Stimulated activated CD4-positive, alpha-beta T cell treated with anti-CD3 and anti-CD28 coated beads, Interleukin-1b, Interleukin-23, amount 100 ng/mL, for 24 hours (primary cell): ENCODE measurements at places on chromosomes 3 and 15.

DNA sequence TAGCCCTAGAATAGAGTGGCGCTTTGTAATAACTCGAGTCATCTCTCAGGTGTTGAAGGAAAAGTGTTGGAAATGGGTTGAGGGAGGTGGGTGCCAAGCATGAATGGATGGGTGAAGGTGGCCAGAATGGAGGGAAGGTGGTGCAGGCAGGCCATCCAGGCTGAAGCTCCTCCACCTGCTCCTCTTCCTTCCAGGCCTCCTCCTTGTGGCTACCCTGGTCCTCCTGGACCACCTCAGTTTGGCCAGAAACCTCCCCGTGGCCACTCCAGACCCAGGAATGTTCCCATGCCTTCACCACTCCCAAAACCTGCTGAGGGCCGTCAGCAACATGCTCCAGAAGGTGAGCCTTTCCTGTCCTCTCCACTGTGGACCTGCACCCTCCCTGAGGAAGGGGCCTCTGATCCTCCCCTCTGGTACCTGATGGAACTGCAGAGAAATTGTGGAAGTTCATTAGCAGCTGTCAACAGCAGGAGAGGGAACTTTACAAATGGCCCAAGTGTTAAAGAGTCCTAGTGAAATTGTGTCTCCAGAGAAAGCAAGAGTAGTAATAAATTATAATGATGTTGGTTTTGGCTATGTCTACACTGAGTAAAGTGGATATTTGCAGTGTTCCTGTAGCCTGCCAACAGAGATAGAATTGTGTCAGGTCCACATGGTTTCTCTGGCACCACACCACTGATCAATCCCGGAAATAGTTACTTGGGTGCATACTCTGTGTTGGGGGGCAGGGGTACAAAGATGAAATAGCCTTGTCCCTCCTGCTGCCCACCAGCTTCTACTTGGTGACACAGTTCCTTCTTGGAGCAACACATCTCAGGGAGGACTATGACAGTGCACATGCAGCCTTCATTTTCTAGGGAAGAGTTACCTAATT lies 1.6 kb downstream of the IL12A start:
- no peak for DNase-seq

DNA sequence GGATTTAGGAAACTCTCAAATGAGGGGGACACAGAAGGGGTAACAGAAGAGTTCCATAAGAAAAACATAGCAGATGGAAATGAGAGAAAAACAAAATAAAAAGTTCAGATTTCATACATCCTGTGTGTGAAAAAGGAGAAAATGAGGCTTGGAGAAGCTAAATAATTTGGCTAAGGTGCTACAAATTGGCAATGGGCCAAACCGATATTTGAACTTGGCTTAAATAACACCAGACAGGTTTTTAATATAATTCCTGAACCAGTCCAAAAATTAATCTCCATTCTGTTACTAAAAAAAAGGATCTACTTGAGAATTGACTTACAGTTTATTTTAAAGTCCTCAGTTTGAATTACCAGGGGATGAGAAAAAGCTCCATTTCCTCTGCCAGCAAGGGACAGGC lies 342.9 kb upstream of the DPH6 start:
- no peak for DNase-seq

- no peak for DNase-seq
Measured at GRCh38 chr15:70271422-70272088, 173.8 kb upstream of the TLE3 start.

GRCh38 chr3:23166845-23167244 lies 36.3 kb upstream of the UBE2E2 start:
- no peak for DNase-seq

DNA sequence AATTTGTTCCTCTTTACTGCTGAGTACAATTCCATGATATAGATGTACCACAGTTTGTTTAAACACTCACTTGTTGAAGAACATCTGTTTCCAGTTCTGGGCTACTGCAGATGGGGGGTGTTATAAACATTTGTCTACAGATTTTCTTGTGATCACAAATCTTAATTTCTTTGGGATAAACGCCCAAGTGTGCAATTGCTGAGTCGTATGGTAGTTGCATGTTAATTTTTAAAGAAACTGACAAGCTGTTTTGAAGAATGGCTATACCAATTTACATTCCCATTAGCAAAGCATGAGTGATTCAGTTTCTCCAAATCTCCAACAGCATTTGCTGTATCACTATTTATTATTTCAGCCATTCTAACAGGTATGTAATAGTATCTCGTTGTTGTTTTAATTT lies 242.0 kb upstream of the MRPL3 start:
- no peak for DNase-seq

- no peak for DNase-seq
Measured at GRCh38 chr3:164375995-164376394, 702.3 kb downstream of the SI start.

DNA sequence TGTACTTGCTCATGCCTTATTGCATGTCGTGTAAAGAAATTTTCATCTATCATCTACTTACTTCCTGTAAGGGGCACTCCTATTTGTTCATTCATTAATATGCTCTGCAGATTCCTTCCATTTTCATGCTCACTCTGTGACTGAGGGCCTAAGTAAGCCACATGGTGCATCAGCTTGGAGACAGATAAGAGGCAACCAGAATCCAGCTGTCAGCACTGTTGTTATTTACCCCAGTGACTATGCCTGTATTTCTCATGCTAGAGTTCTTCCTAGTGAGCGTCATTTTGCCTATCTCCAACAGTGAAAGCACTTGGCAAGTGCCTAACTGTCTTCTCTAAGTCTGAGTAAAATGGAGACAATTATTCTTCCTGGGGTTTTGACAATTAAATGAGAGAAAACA lies 124.8 kb upstream of the ABI3BP start:
- DNase-seq: no peak

DNA sequence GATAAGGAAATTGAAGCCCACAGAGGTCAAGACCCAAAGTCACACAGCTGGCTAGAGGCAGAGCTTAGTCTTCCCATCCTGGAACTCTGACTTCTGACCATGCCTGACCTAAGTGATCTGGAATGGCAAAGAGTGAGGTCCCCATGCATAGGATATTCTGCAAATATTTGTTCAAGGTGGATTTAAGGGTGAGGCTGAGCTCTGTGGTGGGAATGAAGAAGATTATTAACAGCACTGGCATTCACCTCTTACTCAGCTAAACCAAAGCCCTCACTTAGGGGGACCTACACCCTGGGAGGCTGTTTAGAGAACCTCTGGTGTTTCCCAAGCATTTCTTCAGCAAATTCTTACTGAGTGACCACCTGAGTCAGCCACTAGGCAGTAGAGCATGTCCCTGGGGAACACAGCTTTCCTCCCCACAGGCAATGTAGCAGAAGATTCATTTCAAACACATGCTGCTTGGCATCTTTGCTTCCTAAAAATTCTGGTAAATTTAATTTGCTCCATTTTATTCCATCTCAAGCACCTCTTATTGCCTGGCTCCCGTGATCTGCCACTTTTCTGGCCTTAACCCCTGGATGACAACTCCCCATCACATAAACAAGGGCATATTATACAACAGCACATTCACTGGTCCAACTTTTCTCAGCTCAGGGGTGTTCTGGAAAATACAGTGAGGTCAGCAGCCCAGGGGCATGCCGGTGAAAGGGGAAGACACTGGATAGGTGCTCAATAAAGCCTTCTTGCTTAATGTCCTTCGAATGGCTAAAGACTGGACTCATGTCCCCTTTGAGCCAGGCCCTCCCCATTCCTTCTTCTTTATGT lies 176.0 kb downstream of the ABHD5 start:
- DNase-seq: no peak

GRCh38 chr3:174441588-174442301 lies 417.4 kb upstream of the NAALADL2 start:
- no peak for DNase-seq

- no peak for DNase-seq
Measured at GRCh38 chr15:74403588-74403919, 30.2 kb downstream of the SEMA7A start.

DNA sequence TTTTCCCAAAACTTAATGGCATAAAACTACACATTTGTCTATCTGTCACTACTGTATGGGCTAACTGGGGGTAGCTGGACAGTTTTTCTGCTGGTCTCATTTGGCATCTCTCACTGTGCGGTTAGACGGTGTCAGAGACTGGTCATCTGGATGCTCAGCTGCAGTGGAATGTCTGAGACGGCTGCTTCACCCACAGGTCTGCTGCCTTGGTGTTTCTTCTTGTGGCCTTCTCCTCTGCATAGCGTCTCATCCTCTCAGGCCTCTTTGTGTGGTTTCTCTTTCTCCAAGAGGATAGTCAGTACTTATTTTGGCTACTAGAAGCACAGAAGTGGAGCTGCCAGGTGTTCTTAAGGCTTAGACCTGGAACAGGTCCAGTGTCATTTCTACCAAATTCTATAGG lies 35.9 kb upstream of the GOLGA6L9 start:
- no peak for DNase-seq
